ENCODE measurements at places on chromosomes 13 and 19. TPM values are rescaled to one million over a fixed set of nuclear protein-coding genes. Genes with fewer than 3 reads are reported as not detected.

DNA sequence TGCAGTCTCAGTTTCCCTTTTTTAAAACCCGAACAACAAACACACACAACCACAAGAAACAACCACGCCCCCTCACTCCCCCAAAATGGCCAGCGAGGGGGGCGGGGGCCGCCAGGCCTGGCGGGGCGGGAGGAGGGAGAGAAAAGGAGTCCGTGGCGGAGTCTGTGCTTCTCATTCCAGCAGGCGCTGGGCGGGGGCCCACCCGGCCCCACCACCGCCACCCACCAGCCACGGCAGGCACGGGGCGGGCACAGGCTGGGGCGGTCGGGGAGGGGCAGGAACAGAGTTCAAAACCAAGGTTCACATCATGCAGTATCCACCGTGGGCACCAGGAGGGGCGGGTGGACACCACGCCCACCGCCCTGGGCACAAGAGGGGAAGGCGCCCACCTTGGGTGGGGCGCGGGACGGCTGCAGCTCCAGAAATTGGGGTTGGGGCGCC is 12.9 kb downstream of the DPF1 start:
- DNase-seq, result no peak

- no peak for DNase-seq
Observed at GRCh38 chr13:57991041-57991440, 359.5 kb downstream of the PCDH17 start.

GRCh38 chr13:55199134-55199533 is 1941.6 kb upstream of the PRR20A start:
- DNase-seq, result no peak

DNA sequence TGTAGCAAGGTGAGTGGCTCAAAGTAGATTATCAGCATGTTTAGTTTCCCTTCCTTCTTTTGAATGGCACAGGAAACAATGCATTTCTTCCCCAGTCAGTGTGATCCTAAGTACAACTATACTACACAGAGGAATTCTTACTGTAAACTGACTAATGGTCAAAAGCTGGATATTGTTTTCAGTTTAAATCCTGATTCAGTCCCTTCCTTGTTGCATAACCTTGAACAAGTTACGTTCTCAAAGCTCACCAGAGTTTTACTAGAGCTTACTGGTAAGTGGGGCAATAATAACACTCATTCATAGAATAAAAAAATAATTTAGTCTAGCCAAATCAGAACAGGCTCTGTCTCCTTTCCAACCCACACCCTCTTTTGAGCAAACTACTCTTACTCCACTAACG is 180.1 kb downstream of the POSTN start:
- no peak for DNase-seq

The KIR2DL4 gene
- polyA plus RNA-seq, result not detected
